Stimulated activated CD4-positive, alpha-beta T cell treated with anti-CD3 and anti-CD28 coated beads, Interleukin-1b, Interleukin-23, amount 100 ng/mL, for 24 hours (primary cell): ENCODE measurements at places on chromosomes 1 and 21.

- no peak for DNase-seq
Observed at GRCh38 chr21:42580076-42580792, 66.6 kb downstream of the SLC37A1 start.

- DNase-seq: peak; percentile 24
Observed at GRCh38 chr1:10939654-10940450, 72.6 kb upstream of the TARDBP start.

DNA sequence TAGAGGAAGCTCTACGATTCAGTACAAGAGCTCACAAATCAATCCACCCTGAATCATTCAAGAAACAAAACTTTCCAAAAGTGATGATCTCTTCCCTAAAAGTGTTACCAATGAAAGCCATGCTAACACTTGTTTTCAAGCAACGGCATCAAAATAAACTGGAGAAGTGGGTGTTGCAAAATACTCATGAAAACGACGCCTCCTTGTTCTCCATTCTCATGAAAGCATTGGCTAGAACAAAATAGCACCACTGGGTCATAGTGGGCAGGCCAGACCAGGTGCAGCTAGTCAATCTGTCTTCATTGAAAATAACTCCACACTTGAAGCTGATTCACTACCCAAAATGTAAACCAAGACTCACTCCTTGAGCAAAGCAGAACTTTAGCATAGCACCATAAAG, 4.3 kb downstream of the TIAM1 start:
- no peak for DNase-seq

GRCh38 chr1:23619299-23620188, 60.2 kb upstream of the ID3 start:
- peak; percentile 36 for DNase-seq

GRCh38 chr1:21292503-21292983, 2.3 kb upstream of the ECE1 start:
- DNase-seq: no peak

GRCh38 chr1:180173952-180174351, 19.3 kb downstream of the QSOX1 start:
- no peak for DNase-seq

DNA sequence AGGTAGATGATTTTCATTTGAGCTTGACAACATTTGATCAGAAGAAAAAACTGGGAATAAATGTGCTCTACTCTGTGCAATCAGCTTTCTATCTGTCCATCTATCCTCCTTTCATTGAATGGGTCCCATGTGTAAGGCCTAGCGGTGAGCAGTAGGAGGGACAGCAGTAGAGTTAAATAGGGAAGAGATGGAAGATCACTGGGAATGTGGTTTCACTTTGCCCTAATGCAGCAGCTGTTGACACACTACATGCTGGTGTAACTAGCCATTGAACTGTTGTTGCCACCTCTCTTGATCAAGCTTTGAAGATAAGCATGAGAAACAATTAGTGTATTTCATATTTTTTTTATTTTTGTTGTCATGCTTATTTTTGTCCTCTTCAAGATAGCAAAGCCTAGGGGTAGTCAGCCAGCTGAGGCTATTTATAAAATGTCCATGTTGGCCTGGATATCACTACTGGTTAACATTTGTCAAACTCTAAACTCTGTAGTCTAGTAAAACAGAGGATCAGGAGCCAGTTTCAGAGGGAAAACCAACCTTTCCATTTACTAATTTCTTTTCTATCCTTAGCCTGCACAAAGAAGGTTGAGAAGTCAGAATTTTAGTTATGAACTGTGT, 41.9 kb downstream of the CACNA1E start:
- DNase-seq: no peak

DNA sequence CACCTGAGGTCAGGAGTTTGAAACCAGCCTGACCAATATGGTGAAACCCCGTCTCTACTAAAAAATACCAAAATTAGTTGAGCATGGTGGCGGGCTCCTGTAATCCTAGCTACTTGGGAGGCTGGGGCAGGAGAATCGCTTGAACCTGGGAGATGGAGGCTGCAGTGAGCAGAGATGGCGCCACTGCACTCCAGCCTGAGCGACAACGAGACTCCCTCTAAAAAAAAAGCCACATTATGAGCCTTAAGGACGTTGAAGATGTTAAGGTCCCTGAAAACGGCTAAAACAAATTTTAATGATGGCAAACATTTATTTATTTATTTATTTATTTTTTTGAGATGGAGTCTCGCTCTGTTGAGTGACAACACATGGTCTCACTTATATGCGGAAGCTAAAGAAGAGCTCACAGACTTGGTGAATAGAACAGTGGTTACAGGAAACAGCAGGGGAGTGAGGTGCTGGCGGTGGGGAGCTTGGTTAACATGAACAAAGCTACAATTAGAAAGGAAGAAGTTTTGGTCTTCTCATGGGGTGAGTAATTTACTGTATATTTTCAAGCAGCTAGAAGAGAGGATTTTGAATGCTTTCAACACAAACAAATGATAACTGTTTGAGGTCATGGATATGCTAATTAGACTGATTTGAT, 47.1 kb downstream of the TCP10L start:
- no peak for DNase-seq

DNA sequence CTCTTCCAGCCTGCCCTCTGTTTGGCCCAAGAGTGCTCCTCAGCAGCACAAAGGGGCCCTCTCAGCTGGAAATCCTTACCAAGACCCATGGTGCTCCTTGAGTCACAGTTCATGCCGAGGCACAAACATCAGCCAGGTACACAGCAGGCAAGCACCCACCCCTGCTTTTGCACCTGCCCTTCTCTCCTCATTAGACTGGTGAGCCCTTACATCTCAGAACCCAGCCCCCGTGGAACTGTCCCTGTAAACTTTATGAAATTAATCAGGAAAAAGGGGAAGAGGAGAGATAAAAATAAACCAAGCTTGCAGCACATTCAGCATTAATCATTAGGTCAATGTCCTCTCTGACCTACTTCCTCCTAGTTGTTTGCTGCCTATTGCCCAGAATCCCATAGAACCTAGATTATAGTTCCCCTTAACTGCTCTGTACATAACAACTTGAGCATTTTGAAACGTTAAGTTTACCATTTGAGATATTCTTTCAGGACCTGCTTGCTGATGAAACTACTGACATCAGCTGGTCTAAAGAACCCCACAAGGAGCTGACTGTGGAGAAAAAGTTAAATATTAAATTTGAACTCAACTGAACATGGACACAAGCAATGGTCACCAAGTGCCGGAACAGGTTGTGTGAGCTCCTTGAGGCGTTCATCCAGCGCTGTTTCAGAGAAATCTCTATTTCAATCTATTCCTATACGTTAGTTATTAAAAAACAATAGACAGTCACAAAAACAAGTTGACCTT, 738.4 kb downstream of the MATN1 start:
- no peak for DNase-seq

GRCh38 chr1:100622506-100622905, 84.6 kb downstream of the GPR88 start:
- no peak for DNase-seq

DNA sequence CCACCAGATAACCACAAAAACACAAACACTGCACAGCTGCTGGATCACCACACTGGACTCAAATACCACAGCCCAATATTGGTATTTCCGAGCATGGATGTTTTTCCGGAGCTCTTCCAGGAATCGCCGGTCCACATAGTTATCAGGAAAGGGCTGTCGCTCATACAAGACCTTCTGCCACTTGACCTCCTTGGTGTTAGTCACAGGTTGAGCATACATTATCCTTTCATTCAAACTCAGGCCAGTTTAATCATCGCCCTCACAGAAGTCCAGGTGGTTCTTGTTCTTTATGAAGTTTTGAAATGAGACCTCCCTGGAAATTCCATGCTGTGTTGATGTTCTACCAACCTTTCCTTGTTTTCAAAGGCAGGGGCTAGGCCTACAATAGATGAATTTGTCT, 1.5 kb downstream of the PIGC start:
- DNase-seq: no peak

- no peak for DNase-seq
Observed at GRCh38 chr1:51729824-51730301, 113.0 kb downstream of the OSBPL9 start.

GRCh38 chr1:6152181-6152580, 27.9 kb downstream of the CHD5 start:
- DNase-seq: no peak

- DNase-seq: no peak
Observed at GRCh38 chr21:33124889-33125288, 54.9 kb downstream of the OLIG1 start.

DNA sequence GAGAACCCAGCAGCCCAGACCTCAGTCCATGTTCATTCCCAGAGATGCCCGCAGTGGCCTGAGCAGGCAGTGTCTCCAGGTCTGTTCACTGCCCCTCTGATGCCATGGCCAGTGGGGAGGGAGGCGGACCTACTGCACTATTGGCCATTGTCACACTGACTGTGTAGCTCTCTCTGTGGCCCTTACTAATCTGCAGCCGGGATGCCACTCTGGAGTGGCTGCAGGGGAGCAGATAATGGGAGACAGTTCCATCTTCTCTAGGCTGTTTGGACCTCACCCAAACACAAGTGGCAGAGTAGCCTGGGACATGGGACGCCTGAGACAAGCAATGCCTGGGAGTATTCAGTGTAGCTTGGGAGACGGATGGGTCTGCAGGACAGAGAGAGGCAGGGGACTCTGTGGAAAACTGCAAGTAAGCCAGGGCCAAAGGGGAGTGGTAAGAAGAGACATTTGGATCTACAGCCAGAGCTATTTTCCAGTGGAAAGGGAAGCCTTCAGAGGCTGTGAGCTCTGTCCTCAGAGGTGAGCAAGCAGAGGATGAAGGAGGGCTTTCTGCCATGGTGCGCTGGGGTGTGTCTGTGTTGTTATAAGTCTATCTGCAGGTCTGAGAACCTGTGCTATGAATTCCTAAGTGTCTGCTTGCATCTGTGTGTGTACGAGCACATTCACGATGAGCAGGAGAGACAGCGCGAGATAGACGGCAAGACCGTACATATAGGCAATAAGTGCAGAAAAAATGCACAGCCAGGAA, 26.7 kb downstream of the DMBX1 start:
- no peak for DNase-seq

GRCh38 chr1:5601516-5601915, 390.7 kb downstream of the NPHP4 start:
- no peak for DNase-seq

DNA sequence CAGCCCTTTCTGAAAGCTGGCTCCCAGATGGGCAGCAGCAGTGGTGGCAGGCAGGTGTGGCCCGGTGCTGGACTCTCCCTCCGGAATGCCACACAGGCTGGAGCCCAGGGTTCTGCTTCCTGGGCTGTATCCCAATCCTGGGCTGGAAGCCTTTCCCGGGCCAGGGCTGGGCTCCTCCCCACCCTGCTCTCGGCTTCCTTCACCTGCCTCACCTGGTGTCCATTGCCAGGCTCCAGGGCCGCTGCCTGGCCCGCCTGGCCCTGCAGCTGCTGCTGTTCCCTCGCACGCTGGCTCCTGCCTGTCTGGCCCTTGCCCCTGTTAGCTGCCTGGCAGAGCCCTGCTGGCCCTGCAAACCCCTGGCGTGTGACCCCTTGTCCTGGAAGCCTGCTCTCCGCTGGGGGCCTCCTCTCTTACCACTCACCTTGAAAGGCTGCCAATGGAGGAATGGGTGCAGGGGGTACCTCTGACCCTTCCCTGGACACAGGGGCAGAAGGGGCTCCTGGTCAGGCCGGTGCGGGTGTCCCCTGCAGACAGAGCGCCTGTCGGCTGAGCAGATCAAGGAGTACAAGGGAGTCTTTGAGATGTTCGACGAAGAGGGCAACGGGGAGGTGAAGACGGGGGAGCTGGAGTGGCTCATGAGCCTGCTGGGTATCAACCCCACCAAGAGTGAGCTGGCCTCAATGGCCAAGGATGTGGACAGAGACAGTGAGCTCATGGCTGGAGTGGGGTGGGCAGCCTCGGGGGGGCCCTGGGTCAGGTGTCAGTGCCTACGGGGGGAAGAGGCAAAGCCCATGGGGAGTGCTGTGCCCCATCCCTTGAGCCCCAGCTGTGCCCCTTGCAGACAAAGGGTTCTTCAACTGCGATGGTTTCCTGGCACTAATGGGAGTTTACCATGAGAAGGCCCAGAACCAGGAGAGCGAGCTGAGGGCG, 1.1 kb downstream of the CALML6 start:
- DNase-seq: no peak
